ENCODE measurements at places on chromosomes 16 and 17. TPM values are rescaled to one million over a fixed set of nuclear protein-coding genes. Genes with fewer than 3 reads are reported as not detected.
A peak's percentile ranks its signal among the peaks of the same experiment; 100 is the strongest.

DNA sequence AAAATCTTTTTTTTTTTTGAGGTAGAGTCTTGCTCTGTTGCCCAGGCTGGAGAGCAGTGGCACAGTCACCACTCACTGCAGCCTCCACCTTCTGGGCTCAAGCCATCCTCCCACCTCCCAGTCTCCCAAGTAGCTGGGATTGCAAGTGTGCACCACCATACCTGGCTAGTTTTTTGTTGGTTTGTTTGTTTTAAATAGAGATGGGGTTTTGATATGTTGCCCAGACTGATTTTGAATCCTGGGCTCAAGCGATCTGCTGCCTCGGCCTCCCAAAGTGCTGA lies 2.0 kb downstream of the LRRC37B start:
- no peaks in the 10 kb centered on the region for H3K27me3 ChIP-seq
- DNase-seq = no peak
- H3K4me1 ChIP-seq = peaks cover 35% of the 10 kb centered on the region
- peak overlapping the region; percentile 85 for H3K4me3 ChIP-seq
- peaks cover 35% of the 10 kb centered on the region for H3K36me3 ChIP-seq
- peak overlapping the region; percentile 78 for H3K27ac ChIP-seq

GRCh38 chr16:22302776-22303363 lies 5.7 kb downstream of the POLR3E start:
- H3K27me3 ChIP-seq = no peaks in the 10 kb centered on the region
- H3K27ac ChIP-seq = peak overlapping the region; percentile 6
- peaks cover 72% of the 10 kb centered on the region for H3K36me3 ChIP-seq
- peaks cover 21% of the 10 kb centered on the region for H3K4me1 ChIP-seq

DNA sequence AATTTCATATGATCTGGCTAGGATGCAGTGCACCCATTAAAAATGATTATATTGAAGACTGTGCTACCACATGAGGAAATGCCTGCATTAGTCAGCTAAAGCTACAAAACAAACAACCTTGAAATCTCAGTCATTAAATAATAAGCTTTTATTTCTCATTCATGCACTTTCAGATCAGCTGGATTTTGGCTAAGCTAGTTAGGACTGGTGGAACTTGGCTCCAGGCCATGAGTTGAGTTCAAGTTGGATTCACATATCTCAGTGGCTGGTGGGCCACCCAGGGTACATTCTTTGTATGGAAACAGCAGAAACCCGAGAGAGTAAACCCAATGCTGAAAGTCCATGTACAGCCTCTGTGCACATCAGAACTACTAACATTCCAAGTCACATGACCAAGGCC lies 6.4 kb upstream of the SLFN12L start:
- peaks cover 51% of the 10 kb centered on the region for H3K4me1 ChIP-seq
- H3K27ac ChIP-seq = no peak overlapping the region
- no peak for DNase-seq
- no peak overlapping the region for H3K4me3 ChIP-seq
- peaks cover 5% of the 10 kb centered on the region for H3K36me3 ChIP-seq
- peaks cover 2% of the 10 kb centered on the region for H3K27me3 ChIP-seq

DNA sequence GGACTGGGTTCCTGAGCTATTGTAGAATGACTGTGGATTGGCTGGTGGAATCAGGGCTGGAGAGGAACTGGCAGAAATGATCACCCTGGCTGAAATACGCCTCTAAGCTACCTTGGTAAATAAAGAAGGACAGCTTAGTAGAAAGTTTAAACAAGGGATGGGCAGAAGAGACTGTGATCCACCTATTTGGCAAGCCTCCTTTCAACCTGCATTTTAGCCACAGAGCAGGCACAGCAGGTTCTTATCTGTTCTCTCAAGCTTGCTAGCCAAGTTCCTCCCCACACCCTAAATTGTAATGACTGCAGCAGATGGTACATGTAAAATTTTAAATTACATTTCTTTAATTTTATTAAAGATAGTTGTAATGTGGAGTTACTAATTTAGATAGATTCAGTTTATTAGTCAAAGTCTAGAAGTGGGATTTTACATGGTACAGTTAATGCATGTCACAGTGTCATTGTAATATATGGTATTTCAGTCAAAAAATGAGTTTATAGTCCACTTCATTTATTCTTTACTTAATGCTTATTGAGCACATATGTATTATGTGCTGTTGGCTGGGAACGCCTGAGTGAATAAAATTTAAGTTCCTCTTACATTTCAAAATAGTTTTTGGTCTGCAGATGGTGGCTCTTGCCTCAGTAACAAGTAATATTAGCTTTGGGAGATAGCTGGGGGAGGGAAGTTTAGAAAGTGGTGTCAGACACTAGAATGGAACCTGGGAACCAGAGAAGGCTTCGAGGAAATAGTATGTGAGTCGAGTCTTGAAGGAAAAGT lies 11.2 kb downstream of the EPN2 start:
- no peak for DNase-seq
- no peaks in the 10 kb centered on the region for H3K36me3 ChIP-seq
- H3K27me3 ChIP-seq = peaks cover 11% of the 10 kb centered on the region
- H3K27ac ChIP-seq = no peak overlapping the region
- no peak overlapping the region for H3K4me3 ChIP-seq

DNA sequence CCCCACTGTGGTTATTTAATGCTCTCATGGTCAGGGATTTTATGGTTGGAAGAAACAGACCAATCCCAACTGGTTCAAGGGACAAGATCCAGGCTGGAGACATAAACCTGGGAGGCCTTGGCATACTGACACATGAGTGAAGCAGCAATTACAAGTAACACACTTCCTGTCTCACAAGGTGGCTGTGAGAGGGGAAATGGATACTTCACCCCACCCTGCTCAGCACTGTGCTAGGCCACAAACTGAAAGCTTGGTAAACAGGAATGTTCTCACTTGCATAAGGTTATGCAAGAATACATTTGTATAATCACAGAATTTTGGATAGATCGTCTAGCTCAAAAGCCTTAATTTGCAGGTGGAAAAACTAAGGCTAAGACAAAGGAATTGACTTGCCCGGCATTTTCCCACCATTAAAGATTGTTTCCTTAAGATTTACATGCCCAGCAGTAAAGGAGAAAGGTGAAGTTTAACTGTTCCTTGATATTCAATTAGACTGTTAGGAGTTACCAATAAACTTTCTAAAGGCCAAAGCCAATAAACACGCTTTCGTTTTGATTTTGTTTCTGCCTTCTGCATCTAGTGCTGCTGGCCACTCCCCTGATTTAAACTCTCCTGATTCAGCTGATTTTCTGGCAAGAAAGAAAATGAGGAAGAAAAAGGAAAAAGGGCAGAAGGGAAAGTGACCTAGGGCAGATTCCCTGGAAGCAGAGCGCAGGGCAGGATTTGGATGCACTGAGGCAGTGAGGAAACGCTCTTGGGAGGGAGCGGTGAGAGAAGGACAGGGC lies 215.6 kb upstream of the CDH5 start:
- DNase-seq = no peak
- no peak overlapping the region for H3K4me3 ChIP-seq
- no peaks in the 10 kb centered on the region for H3K36me3 ChIP-seq

- H3K36me3 ChIP-seq = no peaks in the 10 kb centered on the region
- no peaks in the 10 kb centered on the region for H3K4me1 ChIP-seq
- H3K27ac ChIP-seq = no peak overlapping the region
- no peak overlapping the region for H3K4me3 ChIP-seq
Measured at GRCh38 chr16:65994291-65994690, 372.2 kb upstream of the CDH5 start.

GRCh38 chr17:72399608-72400487 lies 279.0 kb downstream of the SOX9 start:
- DNase-seq = no peak
- no peak overlapping the region for H3K27ac ChIP-seq
- H3K4me1 ChIP-seq = no peaks in the 10 kb centered on the region
- no peak overlapping the region for H3K4me3 ChIP-seq
- no peaks in the 10 kb centered on the region for H3K36me3 ChIP-seq

- H3K27me3 ChIP-seq = no peaks in the 10 kb centered on the region
- H3K36me3 ChIP-seq = peaks cover 66% of the 10 kb centered on the region
- H3K4me3 ChIP-seq = no peak overlapping the region
- no peak overlapping the region for H3K27ac ChIP-seq
Measured at GRCh38 chr16:19578378-19578971, 23.0 kb downstream of the VPS35L start.

DNA sequence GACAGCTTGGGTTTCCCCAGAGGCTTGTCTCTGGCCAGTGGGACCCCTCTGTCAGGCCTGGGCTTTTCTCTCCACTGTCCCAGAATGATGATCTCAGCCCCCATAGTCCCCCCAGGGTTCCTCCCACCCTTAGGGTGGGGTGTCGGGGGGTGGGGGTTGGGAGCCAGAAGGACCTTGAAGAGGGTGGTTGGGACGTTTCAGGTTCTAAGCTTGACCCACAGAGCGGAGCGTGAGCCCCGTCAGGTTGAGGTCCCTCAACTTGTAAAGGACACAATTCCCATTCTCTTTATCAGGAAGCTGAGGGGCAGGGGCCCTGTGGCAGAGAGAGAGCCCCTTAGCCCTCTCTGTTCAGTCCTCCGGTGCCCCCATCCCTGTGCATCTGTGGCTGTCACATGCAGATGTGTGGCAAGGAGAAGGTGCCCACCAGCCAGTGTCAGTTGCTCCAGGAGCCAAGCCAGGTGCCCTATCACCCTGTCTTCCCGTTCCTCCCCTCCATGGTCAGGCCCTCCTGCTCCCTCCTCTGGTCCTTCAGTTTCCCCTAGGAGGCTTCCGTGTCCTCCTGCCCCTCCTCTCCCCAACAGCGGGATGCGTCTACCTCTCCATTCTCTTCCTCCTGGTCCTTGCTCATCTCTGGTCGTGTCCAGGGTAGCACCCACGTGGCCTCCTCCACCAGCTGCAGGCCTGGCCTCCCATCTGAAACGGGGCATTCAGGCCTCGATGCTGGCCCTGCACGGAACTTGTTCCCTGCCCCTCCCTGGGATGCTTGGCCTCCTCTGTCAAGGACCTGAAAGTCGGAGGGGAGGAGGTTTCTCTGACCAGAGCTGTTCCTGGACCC lies 1.5 kb upstream of the NTN3 start:
- no peak for DNase-seq
- peaks cover 27% of the 10 kb centered on the region for H3K27me3 ChIP-seq
- H3K4me1 ChIP-seq = peaks cover 6% of the 10 kb centered on the region
- no peak overlapping the region for H3K27ac ChIP-seq
- no peak overlapping the region for H3K4me3 ChIP-seq

GRCh38 chr17:14199601-14200000 lies 37.1 kb downstream of the CDRT15 start:
- no peaks in the 10 kb centered on the region for H3K27me3 ChIP-seq
- no peak for DNase-seq
- no peak overlapping the region for H3K4me3 ChIP-seq
- H3K36me3 ChIP-seq = peaks cover 50% of the 10 kb centered on the region

DNA sequence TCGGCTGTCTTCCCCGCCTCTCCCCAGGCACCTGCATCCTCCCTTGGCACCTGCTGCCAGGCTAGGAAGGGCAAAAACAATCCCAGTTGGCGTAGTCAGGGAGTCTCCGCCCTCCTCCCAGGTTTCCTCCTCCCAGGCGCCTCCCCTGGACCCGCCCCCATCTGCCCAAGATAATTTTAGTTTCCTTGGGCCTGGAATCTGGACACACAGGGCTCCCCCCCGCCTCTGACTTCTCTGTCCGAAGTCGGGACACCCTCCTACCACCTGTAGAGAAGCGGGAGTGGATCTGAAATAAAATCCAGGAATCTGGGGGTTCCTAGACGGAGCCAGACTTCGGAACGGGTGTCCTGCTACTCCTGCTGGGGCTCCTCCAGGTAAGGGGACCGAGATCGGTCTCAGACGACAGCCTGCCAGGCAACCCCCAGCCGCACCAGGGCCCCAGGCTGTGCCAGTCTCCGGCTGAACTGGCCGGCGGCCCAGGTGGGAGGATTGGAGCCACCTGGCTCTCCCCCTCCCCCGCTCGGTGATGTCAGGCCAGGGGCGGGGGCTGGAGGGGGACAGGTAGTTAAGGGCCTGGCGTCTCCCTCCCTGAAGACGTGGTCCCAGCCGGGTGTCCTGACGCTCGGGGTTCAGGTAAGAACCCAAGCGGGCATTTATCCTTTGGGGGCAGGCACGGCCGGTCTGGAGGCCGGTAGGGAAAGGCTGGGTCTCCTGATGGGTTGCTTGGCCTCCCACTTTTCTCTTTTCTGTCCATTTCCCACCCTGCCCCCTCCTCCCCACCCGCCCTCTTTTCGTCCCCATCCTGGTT lies at the start of gene GRB7:
GRB7 (plus strand) TSS at position 179 of the 808 bp plus-strand sequence. CDS start 4,364 bp downstream, outside the sequence.
- peaks cover 24% of the 10 kb centered on the region for H3K27me3 ChIP-seq
- DNase-seq = no peak
- peak within 1 kb of the TSS; percentile 69 for H3K4me3 ChIP-seq

DNA sequence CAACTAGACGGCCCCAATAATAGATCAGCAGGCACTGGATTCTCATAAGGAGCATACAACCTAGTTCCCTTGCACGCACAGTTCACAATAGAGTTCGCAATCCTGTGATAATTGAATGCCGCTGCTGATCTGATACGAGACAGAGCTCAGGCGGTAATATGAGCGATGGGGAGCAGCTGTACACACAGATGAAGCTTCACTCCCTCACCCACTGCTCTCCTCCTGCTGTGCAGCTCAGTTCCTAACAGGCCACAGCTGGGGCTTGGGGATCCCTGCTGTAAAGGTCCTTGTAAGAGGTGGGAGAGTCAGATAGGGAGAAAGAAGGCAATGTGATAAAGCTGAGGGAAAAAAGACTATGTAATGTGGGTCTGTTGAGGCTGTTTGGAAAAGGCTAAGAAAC lies 577.5 kb downstream of the RBFOX1 start:
- no peak overlapping the region for H3K27ac ChIP-seq
- H3K36me3 ChIP-seq = no peaks in the 10 kb centered on the region
- H3K4me3 ChIP-seq = no peak overlapping the region

GRCh38 chr17:40064971-40065768 lies 2.4 kb downstream of the THRA start:
- no peak overlapping the region for H3K4me3 ChIP-seq
- DNase-seq = no peak
- H3K4me1 ChIP-seq = peaks cover 36% of the 10 kb centered on the region

DNA sequence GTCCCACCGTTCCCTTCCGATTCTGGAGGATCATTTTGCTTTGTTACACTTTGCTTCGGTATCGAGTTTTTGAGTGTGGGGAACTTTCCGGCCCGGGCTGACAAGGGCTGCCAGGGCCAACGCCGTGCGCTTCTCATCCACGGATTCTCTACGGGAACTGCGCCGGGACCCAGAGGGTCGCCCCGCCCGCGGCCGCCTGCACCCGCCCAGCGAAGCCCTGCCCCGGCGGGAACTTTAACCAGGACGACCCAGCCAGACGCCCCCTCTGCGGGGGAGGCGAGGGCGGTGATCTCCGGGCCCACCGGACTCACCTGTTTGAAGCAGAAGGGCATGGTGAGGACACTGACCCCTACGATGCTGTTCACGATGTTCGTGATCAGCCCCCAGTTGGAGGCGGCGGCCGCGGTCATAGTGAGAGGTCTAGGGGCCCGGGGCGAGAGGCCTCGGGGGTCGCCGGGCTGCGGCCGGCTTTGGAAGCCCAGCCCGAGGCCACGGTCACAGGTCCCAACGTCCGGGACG lies 536 bp downstream of the SLC38A10 start:
- DNase-seq = no peak
- peaks cover 22% of the 10 kb centered on the region for H3K4me1 ChIP-seq
- peak overlapping the region; percentile 87 for H3K4me3 ChIP-seq
- H3K27ac ChIP-seq = peak overlapping the region; percentile 82
- H3K27me3 ChIP-seq = no peaks in the 10 kb centered on the region

GRCh38 chr16:12869698-12870427 lies 31.5 kb upstream of the SHISA9 start:
- no peak overlapping the region for H3K4me3 ChIP-seq
- H3K27ac ChIP-seq = no peak overlapping the region
- no peaks in the 10 kb centered on the region for H3K36me3 ChIP-seq
- H3K27me3 ChIP-seq = no peaks in the 10 kb centered on the region
- no peaks in the 10 kb centered on the region for H3K4me1 ChIP-seq

KRT32 gene
- total RNA-seq = not detected

ZNF469 gene
- 0.67 TPM for total RNA-seq

HNF1B gene
- total RNA-seq = 5.0 TPM

KIF2B gene
- total RNA-seq = not detected

CD7 gene
- 345 TPM for total RNA-seq

UBE2O gene
- 46.5 TPM for total RNA-seq

HOXB1 gene
- not detected for total RNA-seq

CACNG1 gene
- not detected for total RNA-seq

TP53TG3F gene
- total RNA-seq = not detected

ACE gene
- not detected for total RNA-seq

CSH2 gene
- not detected for total RNA-seq
